ENCODE measurements at places on chromosomes 4 and X.

DNA sequence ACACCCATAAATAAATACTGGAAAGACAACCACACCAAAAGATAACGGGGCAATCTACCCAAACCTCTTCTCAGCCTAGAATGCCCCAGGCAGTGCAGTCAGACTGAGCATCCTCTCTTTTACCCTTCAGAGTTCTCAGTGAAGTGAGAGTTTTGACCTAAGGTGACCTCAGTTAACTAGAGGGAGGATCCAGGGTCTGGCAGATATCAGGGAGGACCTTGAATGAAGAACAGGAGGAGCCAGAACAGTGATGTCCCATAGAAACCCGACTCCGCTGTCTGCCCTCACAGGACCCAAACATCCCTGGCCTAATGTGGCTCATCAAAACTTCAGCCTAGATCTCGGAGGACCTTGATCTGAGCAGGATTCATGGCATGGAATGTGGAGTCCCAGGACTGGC lies at the start of gene MAGEB3:
Gene MAGEB3, plus strand, starts transcription at position 263 of the 400 bp plus-strand sequence. CDS start 5,268 bp downstream, outside the sequence.
- no peaks in the 10 kb centered on the region for H3K36me3 ChIP-seq
- H3K4me1 ChIP-seq: no peaks in the 10 kb centered on the region
- no peak within 1 kb of the TSS for H3K27ac ChIP-seq
- DNase-seq: no peak

DNA sequence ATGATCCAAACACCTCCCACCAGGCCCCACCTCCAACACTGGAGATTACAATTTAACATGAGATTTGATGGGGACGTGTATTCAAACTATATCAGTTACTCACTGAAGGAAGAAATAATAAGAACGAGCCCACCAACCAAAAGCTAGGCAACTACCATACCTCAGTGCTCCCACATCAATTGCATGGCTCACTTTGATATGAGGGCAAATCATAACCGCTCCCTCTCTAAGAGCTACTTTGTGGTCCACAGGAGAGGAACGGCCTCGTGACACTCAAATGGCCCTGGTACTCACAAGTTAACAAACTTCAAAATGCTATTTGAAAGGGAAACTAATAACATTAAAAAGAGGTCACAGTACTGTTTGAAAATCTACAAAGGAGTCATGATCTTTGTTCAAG lies 170.7 kb upstream of the SLC7A11 start:
- no peak overlapping the region for H3K27ac ChIP-seq
- DNase-seq: no peak
- H3K4me3 ChIP-seq: no peak overlapping the region

DNA sequence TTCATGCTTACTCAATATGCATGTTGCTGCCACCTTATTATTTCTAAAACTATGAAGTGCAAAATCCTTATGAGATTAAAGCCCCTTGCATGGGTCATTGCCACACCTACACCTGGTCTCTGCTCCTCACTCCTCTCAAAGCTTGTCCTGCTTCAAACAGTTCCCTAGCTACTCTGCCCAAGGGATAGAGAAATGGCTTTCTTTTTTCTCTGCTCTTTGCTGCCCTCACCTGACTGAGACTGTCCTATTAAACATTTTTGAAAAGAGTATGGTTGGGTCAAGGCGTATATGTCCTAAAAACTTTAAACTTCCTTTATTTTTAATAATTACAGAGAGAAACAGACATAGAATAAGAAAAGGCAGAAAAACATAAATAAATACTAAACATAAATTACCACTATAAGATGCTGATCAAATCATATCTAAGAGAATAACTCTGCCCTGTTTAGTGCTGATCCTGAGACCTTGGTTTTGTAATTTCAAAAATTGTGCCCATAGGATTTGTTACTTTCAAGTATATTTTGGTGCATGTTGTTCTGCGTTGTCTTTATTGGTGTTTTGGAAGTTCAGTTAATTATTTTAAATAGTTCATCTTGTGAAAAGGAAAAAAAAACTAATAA lies 704.9 kb upstream of the PABPC4L start:
- no peak overlapping the region for H3K4me3 ChIP-seq
- no peaks in the 10 kb centered on the region for H3K27me3 ChIP-seq
- H3K27ac ChIP-seq: no peak overlapping the region
- no peaks in the 10 kb centered on the region for H3K36me3 ChIP-seq

DNA sequence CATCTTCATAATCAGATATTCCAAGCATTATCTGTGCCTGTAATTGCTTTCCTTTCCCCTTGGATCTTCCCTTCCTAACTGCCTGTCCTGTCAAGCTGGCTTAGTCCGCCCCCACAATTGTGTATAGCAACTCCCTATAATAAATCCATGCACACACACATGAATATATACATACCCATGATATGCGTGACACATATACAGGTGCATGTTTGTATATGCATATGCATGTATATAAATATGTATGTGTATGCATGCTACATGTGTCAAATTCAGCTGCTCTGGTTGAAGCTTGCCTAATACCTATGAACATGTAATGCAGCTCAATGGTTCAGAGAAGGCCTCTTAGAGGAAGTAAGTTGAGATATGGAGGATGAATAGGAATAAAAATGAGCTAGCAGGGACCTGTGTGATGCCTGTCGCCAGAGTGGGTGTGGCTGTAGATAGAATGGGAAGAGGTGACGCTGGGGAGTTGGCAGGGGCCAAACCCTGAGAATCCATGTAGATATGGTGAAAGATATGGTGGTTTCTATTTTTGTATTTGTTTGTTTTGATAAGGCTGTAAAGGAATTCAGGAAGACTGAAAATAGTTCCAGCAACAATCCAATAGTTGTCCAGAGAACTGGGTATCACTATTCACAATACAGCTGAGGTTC lies 595.0 kb upstream of the BOD1L1 start:
- H3K27me3 ChIP-seq: no peaks in the 10 kb centered on the region
- H3K36me3 ChIP-seq: no peaks in the 10 kb centered on the region
- H3K27ac ChIP-seq: no peak overlapping the region
- DNase-seq: no peak
- H3K4me1 ChIP-seq: no peaks in the 10 kb centered on the region

DNA sequence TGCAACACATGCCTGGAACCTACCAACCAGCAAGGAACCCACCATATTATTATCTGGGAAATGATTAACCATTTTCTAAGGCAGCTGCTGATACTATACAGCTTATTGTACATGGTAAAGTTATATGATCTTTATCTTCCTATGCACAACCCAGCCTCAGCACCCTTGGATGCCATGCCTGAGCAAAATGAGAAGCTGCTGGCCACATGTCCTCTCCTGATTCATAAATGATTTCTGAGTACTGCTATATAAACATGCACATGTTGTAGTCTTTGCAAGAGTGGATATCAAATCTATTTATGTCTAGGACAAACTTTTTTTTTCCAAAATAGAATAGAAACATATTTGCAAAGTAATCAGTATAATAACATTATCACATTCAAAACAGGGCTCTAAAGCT lies 1043.6 kb downstream of the CCSER1 start:
- H3K27me3 ChIP-seq: no peaks in the 10 kb centered on the region
- no peak overlapping the region for H3K27ac ChIP-seq
- DNase-seq: no peak
- no peaks in the 10 kb centered on the region for H3K4me1 ChIP-seq

- peaks cover 12% of the 10 kb centered on the region for H3K27me3 ChIP-seq
- H3K36me3 ChIP-seq: peaks cover 5% of the 10 kb centered on the region
- no peaks in the 10 kb centered on the region for H3K4me1 ChIP-seq
Observed at GRCh38 chr4:6303943-6304342, 34.3 kb downstream of the WFS1 start.

Measured in CD4-positive, alpha-beta T cell (primary cell).